ENCODE measurements at places on chromosomes 13 and 19.

DNA sequence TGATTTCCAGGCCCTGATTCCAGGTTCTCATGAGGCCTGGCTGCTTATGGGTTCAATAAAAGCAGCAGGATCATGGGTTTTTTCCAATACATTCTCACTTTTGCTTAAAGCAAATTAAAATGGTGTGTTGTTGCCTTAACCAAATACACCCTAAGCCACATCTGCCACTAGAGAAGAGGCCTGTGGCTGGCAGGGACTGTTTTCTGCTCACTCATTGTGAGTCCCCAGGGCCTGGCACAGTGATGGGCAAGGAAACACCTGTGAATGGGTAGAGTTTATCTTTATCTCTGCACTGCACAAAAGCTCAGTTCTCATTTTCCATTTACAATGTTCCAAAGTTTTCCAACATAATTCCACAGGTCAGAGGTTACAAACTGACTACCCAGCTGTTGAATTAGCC lies 726.0 kb downstream of the UQCRFS1 start:
- DNase-seq, result no peak

DNA sequence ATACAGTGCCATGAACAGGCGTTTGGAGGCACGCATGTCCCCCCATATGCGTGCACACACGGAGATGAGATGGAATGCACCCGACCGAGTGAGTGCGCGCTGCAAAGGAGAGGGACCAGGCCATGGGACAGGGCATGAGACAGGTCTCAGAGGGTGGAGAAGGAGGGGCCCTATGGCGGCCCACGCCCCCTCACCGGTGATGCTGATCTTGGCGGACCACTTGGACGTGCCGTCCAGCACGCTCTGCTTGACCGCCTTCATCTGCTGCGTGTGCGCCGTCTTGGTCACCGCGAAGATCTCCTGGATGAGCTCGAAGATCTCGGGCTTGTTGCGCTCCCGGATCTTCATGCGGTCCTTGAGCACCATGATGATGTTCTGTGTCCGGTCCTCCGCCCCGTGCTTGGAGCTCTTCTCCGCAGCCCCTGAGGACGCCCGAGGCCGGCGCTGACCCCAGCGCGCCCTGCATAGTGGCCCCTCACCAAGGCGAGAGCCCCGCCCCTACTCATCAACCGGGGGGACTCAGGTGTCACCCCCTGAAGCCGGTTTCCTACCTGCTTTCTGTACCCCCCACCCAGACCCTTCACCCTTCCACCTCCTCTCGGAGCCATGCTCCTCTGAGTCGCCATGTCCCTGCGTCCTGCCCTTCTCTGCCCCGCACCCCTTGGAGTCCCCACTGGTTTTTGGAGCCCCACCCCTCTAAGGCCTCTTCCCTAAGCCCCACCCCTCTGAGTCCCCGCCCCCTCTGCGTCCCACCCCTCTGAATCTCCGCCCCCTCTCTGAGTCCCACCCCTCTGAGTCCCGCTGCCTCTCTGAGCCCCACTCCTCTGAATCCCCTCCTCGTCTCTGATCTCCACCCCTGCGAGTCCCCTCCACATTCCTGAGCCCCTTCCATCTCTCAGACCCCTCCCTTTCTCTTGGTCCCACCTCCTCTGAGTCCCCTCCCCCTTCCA lies 40.8 kb downstream of the UNC13A start:
- DNase-seq, result no peak

DNA sequence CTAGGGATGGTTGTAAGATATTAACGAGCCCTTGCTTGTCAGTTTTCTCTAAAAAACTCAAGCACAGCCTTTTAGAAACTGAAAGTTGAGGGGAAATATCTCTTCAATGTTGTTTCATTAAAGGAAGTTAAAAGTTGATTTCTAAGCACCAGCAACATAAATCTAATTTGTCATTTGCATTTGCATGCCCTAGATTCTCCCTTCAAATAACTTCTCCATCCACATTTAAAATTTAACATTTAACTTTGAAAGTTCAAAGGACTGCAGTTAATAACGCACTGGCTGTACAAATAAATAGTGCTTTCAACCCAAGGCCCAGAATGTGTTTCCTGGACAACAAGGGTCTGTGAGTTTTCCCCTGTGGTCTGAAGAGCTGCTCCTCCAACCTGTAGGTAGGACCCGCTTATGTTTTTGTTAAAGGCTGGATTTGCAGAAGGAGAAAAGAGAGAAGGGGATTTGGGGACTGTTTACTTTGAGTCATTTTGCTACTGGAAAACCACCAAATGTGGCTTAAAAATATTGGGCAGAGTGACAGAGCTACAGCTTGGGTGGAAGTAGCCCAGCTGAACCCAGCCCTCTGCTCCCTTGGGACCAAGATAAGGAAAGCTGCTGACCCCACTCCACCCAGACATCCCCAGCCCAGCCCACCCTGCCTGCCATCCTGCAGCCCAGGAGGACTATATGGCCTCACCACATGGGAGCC lies 39.8 kb downstream of the TNFRSF19 start:
- DNase-seq, result no peak

DNA sequence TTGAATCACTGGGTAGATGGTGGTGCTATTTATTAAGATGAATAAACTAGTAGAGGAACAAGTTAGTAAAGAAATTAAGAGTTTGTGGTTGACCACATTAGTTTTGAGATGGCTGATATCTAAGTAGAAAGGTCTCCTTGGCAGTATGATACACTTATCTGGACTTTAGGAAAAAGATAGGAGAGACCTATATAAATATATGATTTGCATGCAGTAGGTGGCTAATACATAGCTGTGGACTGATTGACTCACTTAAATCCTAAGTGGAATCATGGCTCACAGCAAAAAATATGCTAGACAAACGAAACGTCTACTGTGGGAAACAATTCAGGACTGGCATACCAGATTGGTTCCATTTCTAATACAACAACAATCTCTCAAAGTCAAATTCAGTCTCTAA lies 92.0 kb downstream of the CAB39L start:
- no peak for DNase-seq

DNA sequence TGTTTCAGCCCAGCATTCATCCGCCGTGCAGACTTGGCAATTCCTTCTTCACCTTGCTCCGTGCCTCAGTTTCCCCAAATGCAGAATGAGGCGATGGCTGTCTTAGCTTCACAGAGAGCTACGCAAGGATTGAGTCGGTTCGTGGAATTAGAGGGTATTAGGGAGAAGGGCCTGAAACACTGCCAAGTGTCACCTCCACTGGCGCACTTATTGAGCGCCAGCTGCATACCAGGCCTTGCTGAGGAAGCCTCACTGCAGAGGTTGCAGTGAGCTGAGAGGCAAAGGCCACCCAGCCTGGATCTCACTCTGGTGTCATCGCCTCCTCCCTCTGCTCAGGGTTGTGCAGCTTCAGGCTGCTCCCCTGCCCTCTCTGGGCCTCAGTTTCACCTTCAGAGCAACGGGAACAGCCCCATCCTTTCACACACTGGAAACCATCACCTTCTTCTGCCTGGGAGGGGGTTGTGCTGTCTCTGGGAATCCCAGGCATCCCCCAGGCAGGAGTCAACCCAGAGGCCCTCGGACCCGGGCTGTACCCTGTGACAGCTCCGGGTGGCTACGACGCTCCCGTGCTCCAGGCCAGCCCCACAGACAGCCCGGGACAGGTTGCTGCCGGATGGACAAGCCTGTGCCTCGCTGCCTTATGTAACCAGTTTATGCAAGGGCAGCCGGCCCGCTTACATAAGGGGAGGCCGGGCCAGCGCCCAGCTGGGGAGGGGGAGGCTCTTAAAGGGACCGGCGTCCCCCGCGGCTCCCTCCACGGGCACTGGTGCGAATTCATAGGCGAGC lies 31.9 kb downstream of the NFIC start:
- no peak for DNase-seq

DNA sequence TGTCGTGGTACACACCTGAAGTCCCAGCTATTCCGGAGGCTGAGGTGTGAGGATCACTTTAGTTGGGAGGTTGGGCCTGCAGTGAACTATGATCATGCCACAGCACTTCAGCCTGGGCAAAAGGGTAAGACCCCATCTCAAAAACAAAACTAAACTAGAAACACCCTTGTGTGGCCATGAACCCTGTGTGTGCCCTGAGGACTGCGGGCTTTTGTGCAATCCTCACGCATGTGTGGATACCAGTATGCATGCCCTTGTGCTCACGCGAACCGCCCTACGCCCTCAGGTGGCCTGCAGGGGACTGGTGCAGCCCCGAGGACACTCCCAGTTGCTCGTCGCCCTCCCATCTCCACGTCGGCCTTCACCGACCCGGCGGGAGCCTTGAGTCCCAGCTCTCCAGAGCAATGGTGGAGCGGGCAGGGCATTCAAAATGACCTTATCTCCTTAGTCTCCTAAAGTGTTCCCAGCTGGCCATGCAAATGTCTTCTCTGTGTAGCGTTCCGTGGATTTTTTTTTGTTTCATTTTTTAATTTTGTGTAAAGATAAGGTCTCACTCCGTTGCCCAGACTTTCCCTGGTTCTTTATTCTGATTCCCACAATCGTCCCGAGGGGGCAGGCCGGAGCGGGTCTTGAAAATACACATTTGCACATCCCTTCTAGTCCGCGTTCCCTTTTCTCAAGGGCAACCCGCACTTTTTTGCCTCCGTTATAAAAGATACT lies 868 bp upstream of the EGLN2 start:
- DNase-seq, result no peak

DNA sequence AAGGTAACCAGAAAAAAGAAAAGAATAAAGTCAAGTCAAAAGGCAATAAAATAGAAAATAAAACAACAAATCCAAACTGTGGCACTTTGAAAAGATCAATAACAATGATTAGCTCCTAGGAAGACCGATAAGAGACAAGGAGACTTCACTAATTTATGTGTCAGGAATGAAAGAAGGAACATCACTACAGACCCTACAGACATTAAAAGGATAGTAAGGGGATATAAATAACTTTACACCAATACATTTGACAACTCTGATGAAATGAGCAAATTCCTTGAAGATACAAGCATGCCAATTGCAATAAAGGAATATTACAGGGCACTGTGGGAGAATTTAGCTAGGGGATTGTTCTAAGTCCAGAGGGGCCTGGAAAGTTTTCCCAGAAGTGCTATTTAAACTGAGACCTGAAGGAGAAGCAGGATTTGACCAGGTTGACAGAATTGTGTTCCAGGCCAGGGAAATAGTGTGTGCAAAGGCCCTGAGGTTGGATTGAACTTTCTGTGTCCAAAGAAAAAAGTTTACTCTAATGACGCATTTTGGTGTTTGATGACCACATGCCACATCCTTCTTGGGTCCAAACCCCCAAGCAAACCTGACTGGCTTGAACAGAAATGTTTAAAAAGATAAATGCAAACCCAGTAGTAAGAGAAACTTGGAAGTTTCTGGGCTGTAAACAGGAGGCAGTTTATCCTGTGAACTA lies 1.6 kb upstream of the C19orf38 start:
- no peak for DNase-seq

DNA sequence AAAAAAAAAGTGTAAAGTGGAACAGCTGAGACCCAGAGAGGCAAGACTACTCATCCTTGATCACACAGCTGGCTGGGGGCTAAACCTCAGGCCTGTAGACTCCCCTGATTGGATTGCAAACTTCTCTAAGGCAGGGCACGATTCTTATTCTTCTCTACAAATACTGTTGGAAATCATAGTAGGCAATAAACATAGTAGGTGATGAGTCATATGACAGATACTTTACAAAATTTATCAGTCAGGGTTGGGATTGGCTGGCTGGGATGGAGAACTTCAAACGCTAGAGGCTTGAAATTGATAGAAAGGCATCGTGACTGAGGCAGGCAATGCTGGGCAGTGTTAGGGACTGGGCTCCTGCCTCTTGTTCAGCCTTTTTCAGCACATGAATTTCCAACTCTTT lies 5.9 kb upstream of the MATK start:
- no peak for DNase-seq

GRCh38 chr13:92668157-92668556 lies 558.5 kb upstream of the GPC6 start:
- no peak for DNase-seq

GRCh38 chr19:18023622-18024251 lies 15.8 kb downstream of the ARRDC2 start:
- peak; percentile 91 for DNase-seq

- no peak for DNase-seq
Observed at GRCh38 chr19:1540365-1540925, 16.6 kb downstream of the PLK5 start.

- no peak for DNase-seq
Observed at GRCh38 chr19:677201-677600, 1.0 kb downstream of the FSTL3 start.

DNA sequence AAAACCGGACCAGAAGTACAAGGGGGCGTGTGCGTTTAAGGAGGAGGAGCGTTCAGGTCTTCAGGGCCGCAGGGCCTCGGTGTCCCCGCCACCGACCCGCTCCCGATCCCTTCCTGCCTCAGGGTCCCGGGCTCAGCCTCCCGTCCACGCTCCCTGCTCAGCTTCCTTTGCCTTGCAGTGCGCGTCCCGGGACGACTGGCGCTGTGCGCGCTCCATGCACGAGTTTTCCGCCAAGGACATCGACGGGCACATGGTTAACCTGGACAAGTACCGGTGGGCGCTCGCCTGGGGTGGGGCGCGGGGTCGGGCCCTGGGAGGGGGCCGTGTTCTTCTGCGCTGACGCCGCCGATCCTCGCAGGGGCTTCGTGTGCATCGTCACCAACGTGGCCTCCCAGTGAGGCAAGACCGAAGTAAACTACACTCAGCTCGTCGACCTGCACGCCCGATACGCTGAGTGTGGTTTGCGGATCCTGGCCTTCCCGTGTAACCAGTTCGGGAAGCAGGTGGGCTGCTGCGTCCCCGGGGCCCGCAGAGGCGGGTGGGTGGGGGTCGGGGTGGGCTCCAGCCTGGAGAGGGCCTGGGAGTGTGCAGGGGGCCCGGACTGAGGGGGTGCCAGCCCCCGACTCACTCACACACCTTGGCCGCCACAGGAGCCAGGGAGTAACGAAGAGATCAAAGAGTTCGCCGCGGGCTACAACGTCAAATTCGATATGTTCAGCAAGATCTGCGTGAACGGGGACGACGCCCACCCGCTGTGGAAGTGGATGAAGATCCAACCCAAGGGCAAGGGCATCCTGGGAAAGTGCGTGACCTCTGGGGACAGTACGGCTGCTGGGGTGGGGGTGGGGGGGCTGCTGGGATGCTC lies 1.4 kb downstream of the GPX4 start:
- no peak for DNase-seq

- DNase-seq, result no peak
Observed at GRCh38 chr19:18593367-18594095, 4.9 kb downstream of the REX1BD start.

DNA sequence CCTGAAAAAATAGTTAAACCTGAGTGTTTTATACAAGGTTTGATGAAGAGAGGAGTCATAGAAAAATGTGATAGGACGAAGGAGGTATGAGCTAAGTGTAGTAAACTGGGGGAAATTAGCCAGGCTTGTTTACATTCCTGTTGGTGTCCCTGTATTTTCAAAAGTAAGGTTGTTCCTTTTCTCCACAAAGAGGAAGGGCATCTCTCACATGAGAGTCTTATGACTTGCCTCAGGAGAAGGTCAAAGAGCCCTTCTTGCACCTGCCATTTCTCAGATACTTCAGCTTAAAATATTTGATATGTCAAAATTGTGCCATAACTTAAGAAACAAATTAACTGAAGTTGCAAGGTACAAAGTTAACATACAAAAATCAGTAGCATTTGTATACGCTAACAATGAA lies 3.6 kb upstream of the N4BP2L2 start:
- no peak for DNase-seq

GRCh38 chr13:97753942-97754670 lies 199.4 kb upstream of the IPO5 start:
- no peak for DNase-seq

All from vagina (tissue), 2 donors.